ENCODE measurements at places on chromosomes 6 and 20.

GRCh38 chr6:155274533-155274932 lies 10.7 kb downstream of the CLDN20 start:
- no peak for DNase-seq

GRCh38 chr6:52435345-52435744 lies 15.2 kb downstream of the EFHC1 start:
- DNase-seq, result no peak

GRCh38 chr20:50948132-50948785 lies 10.1 kb downstream of the DPM1 start:
- no peak for DNase-seq

- DNase-seq, result no peak
Observed at GRCh38 chr6:41939176-41939847, 2.3 kb downstream of the CCND3 start.

DNA sequence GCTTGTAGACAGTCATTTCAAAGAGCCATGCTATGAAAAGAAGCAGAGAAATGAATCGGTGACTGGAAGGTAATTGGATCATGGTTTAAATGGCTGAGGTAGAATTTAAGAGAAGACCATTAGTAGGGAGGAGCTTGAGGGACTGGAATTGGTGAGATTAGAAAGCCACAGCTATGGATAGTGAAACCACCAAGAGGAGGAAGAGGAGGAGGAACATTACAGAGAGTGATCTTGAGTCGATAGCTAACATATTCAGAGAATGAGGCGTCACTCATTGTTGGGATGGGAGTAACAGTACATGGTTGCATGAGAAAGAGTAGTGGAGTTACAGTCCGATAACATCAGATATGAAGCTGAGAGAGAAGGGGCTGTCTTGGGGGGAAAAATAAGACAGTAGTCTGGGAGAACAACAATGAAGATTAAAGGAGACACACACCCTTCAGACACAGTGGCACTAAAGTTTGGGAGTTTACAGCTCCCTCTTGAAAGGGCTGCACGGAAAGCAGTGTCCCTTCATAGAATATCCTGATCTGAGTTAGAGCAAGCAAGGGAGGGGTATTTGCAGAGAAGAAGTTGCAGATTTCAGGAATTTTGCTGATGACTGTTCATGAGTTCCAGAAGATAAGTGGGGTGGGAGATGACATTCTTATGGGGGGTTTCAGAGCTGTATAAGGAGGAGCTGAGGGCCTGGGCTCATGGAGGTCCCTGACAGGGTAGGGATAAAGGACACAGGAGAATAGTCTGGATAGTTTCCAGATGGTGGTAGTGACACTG lies 15.1 kb upstream of the LAMP5 start:
- no peak for DNase-seq

DNA sequence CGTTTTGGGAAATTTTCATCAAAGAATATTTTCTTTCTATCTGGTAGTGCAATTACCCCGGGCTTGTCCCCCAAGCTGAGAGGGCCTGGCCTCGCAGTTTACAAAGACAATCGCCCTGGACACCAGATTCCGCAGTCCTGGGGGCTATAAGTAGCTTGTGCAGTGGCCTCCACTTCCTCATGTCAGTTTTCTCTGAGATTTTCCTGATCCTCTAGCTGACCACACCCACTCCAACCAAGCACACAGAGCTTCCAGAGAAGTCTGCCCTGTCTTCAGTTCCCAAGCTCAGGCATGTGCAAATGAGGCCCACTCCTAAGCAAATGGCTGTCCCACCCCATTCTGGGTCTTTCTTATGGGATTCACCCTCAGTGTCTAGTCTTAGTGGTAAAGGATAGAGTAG lies 245.3 kb downstream of the MAFB start:
- no peak for DNase-seq

GRCh38 chr20:36465109-36466080 lies 75.9 kb upstream of the MYL9 start:
- no peak for DNase-seq

GRCh38 chr6:11215773-11216172 lies 16.7 kb downstream of the NEDD9 start:
- DNase-seq, result no peak

DNA sequence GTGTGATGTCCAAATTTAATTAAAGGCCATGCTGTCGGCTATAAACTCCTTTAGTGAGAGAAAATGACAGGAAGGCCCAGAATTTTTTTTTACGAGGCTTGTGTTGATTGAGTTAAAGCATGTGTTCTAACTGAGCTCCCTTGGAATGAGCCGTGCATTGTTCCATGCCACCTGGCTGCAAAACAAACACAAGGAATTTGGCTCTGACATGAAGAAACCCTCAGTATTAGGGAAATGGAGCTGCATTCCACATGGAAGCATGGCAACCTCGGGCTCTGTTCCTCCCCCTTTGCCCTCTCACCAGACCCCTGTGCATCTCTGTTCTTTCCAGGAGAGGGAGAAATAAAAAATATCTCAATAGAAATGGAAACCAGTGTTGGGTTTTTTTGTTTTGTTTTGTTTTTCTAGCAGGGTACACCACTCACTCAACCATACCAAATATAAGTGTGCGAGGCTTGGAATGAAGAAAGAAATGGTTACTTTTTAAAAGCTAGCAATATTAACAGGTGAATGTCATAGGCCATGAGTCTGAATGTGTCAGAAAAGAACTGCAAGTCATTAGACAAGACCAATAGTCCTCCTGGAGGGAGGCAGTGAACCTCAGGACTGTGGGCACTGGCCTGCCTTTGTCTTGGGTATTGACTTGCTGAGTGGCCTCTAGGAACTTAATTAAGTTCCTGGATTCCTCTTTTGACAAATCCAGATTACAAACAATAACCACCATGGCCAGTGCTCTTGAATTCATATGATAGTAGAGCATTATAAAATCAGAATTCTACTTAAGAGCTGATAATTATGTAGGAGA lies 935.1 kb downstream of the KIF16B start:
- no peak for DNase-seq

- no peak for DNase-seq
Observed at GRCh38 chr20:15546525-15547023, 1026.7 kb downstream of the KIF16B start.

DNA sequence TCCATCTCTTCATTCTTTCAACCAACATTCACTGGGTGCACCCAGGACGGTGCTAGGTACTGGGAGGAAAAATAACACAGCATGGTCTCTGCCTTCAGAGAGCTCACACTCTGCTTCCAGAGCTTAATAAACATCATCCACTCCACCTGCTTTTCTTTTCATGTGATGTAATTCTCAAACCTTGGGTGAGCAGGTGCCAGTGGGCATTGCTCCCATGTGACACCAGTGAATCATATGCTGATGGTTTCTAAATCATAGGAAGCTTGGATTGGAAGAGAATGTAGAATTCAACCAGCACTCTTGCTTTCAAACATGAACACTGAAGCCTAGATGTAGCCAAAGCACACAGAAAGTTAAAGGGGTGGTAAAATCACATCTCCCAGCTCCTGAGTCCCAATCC lies 189.8 kb downstream of the FOXA2 start:
- no peak for DNase-seq

- DNase-seq, result no peak
Observed at GRCh38 chr6:133555685-133556084, 314.5 kb downstream of the EYA4 start.

DNA sequence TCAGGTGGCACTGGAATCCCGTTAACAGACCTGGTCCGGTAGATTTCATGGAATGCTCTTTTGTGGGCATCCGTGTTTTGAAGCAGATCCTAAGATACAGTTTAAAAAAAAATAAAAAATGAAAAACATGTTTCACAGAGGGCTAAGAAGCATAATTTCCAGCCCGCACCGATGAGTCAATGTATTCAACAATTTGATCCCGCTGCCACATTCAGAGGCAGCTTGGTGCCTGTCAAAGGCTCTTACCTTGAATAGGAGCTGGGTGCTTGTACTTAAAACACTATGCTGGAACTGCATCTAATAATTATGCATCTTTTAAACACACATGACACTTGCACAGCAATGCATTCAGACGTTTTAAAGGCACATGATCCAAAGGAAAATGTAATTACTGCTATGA lies 164.8 kb downstream of the SYNE1 start:
- DNase-seq, result no peak

DNA sequence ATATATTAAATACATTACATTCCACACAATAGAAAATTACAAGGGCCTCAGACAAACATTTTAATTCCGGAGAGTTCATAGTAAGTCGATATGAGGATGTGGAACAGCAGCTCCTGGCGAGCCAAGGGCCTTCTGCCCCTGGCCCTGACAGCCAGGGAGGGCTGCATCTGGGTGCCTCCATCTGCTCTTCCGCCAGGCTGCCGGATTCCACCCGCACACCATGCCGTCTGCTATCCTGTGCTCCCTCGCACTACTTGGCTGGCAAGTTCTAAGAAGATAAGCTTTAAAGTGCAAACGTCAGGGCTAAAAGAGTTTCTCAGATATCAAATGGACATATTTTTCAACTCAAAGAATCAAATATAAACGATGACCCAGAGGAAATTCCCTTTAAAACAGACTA lies 656.3 kb upstream of the NOX3 start:
- no peak for DNase-seq

DNA sequence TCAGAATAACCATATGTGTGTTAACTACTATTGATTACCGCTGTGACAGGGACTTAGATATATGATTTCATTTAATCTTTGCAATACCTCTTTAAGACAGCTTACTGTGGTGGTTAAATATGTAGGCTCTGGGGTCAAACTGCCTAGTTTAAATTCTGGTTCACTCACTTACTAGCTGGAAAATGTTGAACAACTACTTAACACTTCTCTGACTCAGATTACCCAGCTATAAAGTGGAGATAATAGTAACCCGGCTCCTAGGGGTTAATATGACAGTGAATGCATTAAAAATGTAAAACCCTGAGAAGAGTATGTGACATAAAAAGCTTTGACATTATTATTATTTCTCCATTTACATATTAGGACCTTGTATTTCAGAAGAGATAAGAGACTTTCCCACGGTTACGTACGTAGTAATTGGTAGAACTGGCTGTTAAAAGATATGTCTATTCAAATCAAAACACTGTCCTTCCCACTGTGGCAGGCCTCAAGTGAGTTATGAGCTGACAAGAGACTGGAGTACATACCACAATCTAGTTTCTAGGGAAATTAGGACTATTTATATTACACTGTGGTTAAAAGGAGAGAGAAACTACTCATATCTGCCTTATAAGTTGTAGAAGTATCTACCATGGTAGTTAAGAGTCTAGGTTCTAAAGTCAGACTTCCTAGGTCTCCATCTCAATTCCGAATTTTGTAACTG lies 4.4 kb upstream of the PLCB1 start:
- no peak for DNase-seq

DNA sequence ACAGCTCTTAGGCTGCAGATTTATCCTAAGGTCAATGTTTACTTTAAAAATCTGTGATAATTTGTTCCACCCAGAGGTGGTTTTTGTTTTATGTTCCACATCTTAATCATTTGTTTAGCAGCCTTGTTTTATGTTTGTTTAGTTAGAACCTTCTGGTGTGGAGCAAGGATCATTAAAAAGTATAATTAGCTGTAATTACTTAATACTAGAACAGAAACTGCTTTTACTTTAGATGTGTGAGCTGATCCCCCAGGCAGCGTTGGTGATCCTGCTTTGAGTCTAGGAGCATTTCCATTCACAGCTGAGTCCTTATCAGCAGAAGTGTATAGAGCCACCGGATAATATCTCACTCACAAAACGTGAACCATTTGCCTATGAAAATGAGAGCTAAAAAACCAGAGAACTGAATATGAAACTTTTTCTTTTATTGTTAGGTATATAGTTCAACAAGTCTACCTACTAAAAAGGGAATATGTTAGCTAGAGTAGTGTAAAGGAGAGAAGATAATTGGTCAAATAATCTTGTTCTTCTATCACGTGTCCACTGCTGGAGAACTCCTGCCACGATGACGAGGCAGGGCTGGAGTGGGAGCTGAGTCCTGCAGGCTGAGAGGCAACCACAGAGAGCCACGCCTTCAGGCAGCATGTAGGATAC lies 78.5 kb downstream of the TRMT11 start:
- no peak for DNase-seq

DNA sequence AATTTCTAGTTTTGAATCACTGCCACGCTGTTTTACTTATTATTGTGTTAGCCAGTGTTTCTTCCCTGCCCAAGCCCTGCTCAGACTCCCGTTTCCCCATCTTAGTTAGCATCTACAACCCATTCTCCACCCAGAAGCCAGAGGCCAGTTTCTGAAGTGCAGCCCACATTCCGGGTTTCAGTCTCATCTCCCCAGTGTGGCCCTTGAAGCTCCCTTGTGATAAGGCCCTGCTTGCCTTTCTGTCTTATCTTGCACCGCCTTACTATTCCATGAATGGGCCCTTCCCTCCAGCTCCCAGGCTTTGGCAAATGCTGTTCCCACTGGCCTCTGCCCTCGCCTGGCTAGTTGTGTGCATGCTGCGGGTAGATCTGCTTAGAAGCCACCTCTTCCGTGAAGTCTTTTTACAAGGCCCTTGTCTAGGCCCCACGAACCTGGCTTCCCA lies 41.1 kb downstream of the TOX2 start:
- no peak for DNase-seq

DNA sequence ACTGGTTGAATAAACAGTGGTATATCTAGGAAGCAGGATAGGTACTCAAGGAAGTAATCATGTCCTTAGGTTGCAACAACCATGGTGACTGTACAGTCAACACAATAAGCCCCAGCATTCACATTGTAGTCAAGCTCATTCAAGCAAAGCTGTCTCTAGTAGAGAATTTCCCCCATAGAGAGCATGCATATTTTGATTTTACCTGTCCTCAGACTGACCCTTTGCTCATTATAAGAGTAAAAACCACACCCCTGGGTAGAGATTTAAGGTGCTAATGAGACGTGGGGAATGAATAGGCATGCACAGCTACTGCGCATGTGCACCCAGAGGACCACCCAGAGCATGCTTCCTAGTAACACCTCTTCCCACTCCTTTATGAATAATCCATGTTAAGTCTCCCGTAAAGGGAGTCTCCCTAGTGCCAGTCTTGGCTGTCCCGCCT lies 6.1 kb upstream of the RNF8 start:
- no peak for DNase-seq

DNA sequence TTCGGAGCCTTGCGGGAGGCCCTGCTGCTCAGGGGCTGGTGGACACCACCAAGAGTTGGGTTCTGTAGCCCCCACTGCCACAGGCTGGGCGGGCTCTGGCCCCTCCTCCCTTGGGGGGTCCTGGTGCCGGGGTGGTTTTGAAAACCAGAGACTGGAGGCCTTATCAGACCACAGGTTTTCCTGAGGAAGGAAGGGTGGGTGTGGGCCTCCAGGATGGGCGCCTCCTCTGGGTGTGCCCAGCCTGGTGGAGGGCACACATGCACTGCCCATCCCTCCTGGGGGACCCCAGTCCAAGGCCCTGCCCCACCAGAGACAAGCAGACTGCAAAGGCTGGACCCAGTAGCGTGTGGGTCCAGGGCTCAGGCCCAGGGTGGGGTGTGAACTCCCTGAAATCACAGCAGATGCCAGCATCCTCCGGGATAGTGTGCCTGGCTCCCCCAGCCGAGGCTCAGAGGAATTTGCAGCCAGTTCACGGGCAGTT lies 13.5 kb upstream of the ZBTB46 start:
- DNase-seq, result no peak

DNA sequence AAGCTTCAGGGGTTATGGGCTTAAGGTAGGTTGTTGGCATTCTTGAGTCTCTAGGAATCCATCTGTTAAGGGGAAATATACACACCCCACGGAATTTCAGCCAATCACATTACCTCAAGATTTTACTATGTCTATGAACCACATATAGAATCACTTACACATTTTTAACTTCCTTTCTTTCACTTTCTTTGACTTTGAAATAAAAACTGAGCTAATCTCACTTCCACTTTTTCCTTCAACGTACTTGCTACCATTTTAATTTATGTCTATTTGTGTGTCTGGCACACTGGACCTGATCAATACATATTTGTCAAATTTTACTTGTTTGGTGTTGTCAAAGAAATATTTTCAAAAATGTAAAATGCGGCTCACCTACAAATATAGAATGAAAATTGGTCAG lies 545.4 kb upstream of the JAG1 start:
- no peak for DNase-seq
